ENCODE measurements at places on chromosomes 1 and 21.

DNA sequence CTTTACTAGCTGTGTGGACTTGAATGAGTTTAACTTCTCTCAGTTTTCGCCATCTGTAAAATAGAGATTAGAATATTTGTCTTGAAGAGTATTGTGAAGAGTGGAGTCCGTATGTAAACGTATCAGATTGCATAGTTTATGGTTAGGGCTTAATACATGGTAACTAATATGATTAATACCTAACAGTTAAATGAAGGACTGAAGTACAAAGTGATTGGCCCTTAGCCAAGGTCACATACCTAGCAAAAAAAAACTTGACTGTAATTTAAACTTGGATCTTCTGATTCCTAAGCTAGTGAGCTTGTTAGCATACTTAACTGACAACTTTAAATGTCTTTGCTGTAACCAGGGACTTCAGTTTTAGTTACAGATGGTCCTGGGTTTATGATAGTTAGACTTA, 1.9 kb downstream of the GIPC2 start:
- no peak for DNase-seq

DNA sequence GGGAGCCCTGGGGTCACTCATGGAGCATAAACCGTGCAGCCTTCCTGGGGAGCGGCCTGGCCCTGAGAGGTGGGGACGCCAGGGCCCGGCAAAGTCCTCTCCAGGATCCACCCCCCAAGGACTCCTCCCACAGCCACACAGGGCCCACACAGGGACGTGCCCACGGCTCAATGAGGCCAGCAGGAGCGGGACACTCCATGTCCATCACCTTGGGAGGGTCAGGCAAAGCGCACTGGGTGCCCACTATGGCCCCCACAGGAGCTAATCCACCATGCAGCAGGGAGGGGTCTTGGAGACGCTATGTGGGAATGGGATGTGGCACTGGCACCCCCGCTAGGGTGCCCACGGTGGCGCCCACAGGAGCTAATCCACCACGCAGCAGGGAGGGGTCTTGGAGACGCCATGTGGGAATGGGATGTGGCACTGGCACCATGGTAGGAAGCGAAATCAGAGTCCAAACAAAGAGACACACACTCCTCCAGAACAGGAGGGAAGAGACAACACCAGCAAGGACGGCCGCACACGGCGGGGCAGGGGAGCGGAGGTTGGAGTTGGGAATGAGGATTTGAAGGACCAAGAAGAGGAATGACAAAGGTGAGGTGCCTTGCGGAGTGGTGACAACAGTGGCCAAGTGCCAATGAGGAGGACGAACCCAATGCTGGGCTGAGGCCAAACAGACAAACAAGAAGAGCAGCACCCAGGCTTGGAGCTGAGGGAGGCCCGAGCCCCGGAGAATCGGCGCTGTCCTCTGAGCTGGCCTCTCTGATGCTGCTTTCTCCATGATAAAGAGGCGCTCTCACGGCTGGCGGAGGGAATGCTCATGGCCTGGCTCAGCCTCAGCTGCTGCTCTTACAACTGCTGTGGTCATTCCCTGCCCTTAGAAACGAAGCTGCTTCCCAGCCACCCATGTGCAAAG, 18.1 kb upstream of the SLC19A1 start:
- no peak for DNase-seq

DNA sequence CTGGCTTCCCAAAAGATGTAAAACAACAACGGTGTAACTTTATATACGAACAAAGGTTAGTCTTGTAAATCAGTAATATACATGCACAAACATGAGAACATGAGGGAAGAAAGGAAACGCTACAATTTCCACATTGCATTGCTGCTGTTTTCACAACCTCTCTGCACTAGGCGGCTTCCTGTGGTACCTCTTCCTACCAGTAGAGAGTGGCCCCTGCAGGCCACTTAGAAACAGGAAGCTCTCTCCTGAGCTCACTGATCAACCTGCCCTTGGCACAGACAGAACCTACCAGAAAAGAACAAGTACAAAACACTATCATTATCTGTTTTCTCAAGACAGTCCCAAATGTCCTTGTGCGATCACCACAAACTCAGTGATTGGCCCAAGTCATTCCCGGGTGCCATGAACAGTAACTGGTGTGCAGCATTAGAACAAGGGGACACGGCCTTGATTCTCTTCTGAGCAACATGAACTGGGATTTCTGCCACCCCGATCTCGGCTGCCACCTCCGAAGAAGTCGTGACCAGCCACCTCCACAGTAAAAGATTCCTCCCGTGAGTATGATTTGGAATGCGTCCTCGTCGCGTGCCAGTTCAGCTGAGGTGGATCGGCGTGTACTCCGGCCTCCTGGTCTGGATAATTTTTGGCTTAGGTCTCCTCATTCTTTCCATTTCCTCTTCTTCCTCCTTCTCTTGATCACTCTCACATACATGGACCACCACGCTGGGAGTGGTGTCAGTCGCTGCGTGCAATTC, 5.7 kb upstream of the KCNE1 start:
- peak; percentile 5 for DNase-seq

- DNase-seq: no peak
These were observed 2.4 kb upstream of the FCGR2A start for GRCh38 chr1:161502641-161503393.

DNA sequence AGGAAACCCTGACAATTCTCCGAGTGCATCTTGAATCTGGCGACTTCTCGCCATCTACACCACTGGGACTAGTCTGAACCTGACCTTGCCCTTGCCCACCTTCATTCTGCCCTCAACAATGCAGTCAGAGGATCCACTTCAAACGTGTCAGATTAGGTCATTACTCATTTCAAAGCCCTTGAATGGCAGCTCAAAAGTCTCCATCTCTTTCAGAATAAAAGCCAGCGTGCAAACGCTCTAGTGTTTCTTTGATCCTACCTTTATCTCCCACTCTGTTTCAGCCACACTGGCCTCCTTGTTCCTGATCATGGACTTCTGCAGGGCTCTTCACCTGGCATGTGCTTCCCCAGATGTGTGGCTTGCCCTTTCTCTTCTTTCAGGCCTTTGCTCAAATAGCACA, 31.3 kb downstream of the SLC30A1 start:
- no peak for DNase-seq

DNA sequence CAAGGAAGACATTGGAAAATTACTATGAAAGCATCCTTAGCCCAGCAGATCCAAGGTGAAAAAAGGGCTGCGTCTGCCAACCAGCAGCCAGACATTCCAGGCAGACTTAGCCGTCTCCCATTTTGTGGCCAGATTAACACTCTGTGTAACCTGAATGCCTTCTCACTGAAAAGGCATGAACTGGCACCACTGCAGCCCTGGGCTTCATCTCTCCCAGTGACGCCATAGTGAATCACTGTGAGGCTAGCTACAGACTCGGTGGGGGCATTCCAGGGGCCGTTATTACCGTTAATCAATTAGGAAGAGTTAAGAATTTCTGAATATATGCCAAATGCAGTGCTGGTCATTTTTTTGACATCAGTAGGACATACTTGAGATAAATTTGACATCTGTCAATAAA, 627.4 kb downstream of the LMO4 start:
- DNase-seq: no peak

DNA sequence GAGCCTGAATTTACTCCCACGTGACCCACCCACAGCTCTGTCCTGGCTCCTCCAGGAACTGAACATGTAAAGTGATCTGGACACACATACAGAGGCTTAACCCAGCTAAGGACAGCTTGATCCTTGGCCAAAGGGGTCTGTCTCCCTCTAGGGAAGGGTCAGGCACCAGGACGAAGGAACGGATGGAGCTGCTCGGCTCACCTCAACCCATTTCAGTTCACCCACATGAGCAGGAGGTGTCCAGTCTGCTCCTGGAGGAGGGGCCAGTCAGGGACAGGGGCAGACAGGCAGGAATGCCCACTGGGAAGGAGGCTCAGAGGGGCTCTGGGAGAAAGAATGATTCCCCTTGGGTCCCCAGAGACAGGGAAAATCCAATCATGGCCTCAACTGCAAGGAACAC, 567.2 kb downstream of the PTPRU start:
- DNase-seq: no peak

DNA sequence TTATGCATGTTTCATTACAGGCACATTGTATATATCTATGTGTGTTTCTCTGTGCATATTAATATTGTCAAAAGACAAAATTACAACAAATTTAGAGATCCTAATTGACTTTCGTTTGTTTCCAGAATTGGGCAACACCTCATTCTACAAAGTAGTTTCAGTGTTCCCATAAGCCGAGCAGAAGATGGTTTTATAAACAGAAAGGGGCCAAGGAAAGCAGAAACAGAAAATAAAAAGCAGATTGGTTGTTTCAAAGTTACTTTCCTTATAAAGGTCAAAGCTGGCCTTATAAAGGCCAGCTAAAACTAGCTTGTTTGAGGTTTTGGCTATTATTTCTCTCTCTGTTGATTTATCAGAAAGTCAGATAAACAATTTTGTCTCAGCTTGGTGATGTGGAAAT, 116.2 kb upstream of the FGGY start:
- DNase-seq: no peak

- no peak for DNase-seq
These were observed 970.6 kb downstream of the MRPL39 start for GRCh38 chr21:24636696-24637095.

GRCh38 chr1:186564582-186564981, 103.7 kb upstream of the PDC start:
- no peak for DNase-seq

GRCh38 chr1:159921251-159921650, 4.1 kb downstream of the TAGLN2 start:
- DNase-seq: peak; percentile 67

DNA sequence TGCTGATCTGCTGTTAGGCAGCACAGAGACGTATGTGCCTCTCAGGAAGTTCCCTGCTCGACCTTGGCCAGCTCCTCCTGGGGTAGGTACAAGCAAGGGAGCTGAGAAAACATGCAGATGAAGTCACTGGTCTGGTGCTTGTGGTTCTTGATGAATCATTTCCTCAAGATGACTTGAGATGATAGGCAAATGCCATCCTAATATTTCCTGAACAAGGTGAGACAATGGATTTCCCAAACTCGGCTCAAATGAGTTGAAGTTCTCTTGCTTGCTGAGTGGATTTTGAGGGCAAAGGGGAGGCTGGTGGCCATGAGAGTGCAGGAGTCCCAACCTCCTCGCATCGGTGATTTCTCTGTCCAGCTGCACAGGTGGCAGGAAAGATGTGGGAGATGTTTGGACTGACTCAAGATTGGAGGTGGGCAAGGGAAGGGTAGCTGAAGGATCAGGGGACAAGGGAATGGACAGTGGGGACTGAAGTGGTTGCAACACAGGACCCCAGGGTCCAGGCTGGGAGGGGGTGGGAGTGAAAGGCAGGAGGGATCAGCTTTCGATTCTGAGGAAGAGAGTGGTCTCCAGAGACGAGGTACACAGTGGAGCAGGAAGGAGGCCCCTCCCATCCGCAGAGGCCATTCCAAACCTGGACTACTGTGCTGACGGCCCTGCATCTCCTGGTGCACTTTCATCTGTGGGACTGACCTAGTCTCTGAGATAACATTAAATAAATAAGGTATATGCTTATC, 63.9 kb downstream of the CAPN2 start:
- peak; percentile 67 for DNase-seq

- no peak for DNase-seq
These were observed 29.6 kb downstream of the CHIA start for GRCh38 chr1:111320066-111320879.

- peak; percentile 1 for DNase-seq
These were observed 172.0 kb upstream of the CAMK1G start for GRCh38 chr1:209411491-209411929.

GRCh38 chr1:221688488-221688843, 53.4 kb downstream of the DUSP10 start:
- no peak for DNase-seq

- no peak for DNase-seq
These were observed 158.0 kb upstream of the PROX1 start for GRCh38 chr1:213829780-213830179.

GRCh38 chr1:110768605-110769004, 93.9 kb upstream of the KCNA3 start:
- DNase-seq: no peak

GRCh38 chr1:211614615-211615014, 35.7 kb upstream of the SLC30A1 start:
- no peak for DNase-seq

DNA sequence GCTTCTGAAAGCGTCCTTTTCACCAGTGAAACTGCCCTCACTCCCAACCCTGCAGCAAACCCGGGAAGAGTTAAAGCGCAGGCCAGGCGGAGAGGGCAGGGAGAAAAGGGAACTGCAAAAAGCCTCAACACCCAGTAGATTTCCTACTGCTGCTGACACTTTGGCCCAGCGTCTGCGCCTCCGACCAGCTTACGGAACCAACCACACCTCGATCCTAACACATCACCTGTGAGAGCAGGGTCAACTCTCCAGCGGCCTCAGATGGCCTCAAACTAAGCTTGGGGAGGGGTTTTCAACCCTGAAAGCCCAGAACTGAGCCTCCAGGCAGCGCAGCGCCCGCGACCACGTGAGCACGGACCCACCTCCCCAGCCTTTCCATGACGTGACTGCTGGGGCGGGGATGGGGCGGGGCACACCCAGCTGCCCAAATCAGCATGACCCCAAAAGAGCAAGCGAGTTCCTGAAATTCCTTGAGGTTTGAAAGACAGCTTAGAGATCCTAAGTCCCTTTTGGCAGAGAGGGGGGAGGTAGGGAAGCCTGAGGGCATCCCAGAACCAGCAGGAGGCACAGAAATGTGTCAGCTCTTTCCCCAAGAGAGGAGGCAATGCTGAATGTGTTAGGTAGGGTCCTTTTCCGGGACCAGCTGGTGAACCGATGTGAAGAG, 59.1 kb downstream of the ITPKB start:
- peak; percentile 64 for DNase-seq

Measured in CD4-positive, alpha-beta T cell treated with Interleukin-4 for 4 hours (primary cell).